ENCODE measurements at places on chromosomes 12 and 14.

- DNase-seq = no peak
These were observed 142.1 kb downstream of the TSPAN9 start for GRCh38 chr12:3219233-3219632.

DNA sequence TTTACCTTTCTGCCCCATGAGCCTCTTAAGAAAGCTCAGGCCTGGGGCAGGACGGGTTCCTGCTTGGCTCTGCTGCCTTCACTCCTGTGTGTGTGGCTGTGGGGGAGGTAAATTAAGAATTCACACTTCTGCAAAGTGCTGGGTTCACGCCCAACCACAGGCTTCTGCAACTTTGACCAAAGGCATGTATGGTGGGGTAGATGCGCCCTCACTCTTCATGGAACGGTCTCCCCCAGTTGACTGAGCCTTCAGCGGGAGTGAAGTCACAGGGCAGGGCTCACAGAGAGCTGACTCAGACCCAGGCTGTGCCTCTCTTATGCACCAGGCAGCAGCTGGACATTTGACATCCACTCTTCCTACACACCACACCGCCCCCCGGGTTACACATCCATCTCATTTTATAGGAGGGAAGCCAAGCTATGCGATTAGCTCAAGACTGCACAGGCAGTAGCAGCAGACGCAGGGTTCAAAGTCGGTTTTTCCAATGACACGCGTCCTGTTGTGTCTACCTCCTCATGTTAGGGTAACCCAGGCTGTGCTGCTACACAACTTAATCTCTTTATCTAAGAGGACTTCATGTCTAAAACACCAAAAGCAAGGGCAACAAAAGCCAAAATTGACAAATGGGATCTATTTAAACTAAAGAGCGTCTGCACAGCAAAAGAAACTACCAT lies 15.4 kb upstream of the BCL11B start:
- DNase-seq = no peak

- DNase-seq = peak; percentile 5
These were observed 381.5 kb downstream of the ALG10 start for GRCh38 chr12:34403706-34404376.

GRCh38 chr14:23525611-23526010 lies 26.0 kb downstream of the ZFHX2 start:
- no peak for DNase-seq

- no peak for DNase-seq
These were observed 25.1 kb upstream of the CDK17 start for GRCh38 chr12:96425321-96425720.

GRCh38 chr14:103122947-103123633 lies at the start of gene TNFAIP2:
TNFAIP2 (plus strand) TSS chr14:103123461; CDS start chr14:103126458, 2,997 bp downstream.
- peak; percentile 54 for DNase-seq

- no peak for DNase-seq
These were observed 248.7 kb upstream of the PELI2 start for GRCh38 chr14:55869397-55870049.

GRCh38 chr14:51251486-51251885 lies 11.4 kb downstream of the TMX1 start:
- DNase-seq = no peak

DNA sequence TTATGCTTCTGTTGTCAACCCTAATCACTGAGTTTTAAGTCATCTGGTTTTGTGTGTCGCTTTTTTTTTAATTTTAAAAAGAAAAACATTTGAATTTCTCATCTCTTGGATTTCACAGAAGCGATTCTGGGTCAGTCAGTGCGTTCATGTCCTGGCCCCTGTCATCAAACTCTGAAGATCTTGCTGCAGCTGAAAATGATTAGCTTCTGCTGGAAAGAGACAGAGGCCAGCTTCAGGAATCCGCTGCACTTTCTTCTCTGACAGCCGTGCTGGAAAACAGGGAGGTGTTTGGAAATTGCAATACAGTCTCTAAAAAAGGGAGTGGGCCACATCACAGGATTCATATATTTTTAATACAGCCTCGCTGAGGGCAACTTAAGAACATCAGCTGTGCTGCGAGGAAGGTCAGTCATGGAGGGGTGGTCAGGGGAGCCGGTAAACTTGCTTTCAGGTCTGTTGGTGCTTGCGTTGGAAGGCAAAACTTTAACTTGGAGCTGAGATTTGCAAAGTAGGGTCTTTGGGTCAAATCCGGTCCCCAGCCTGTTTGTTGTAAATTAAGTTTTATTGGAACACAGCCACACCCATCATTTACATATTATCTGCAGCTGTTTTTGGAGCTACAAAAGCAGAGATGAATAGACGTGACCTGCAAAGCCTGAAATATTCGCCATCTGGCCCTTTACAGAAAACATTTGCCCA lies 190.8 kb downstream of the AACS start:
- DNase-seq = no peak

- DNase-seq = peak; percentile 67
These were observed 103.4 kb upstream of the MAP1LC3B2 start for GRCh38 chr12:116455540-116456329.

DNA sequence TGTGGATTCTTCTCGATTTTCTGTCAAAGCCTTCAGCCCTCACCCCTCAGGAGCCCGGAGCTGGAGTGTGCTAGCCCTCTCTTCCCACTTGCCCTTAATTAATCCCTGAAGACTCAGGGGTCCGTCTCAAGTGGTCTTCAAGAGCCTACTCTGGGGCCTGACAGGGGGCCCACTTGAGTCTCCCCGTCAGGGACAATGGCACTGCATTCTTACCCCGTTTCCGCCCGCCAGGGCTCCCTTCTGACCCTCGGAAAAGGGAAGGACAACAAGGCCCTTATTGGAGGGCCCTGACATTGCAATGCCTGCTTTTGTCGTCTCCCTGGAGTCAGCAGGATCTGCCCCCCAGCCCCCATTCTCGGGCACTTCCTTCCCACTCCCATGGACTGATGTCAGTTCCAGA lies 34.4 kb downstream of the TBX3 start:
- DNase-seq = no peak

DNA sequence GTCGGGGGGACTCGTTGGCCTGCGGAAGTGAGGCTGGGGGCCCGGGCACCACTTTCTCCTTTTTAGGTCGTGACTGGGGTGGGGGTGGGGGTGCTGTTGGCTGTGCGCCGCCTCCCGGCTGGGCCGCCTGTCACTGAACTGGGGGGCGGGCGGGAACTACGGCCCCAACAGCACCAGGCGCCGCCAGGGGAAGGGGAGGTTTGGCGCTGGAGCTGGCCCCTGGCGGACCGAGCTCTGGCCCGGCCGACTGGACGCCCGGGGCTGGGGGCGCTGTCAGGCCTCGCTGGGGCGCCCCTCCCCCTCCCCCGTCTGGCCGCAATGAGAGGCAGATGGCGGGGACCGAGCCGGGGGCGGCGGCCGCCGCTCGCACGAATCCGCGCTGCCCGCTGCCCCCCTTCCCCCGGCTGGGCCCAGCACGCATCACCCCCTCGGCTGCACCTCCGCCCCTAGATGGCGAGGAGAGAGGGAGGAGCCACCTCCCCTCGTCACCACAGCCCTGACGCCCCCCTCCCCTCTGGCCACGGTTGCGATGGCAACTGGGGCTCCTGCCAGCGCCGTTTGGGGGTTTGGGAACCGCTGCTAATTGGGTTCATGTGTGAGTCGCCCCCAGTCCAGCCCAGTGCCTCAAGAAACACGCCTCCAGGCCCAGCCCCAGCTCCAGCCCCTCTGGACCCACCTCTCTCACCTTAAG lies 723 bp downstream of the NFATC4 start:
- peak; percentile 19 for DNase-seq

DNA sequence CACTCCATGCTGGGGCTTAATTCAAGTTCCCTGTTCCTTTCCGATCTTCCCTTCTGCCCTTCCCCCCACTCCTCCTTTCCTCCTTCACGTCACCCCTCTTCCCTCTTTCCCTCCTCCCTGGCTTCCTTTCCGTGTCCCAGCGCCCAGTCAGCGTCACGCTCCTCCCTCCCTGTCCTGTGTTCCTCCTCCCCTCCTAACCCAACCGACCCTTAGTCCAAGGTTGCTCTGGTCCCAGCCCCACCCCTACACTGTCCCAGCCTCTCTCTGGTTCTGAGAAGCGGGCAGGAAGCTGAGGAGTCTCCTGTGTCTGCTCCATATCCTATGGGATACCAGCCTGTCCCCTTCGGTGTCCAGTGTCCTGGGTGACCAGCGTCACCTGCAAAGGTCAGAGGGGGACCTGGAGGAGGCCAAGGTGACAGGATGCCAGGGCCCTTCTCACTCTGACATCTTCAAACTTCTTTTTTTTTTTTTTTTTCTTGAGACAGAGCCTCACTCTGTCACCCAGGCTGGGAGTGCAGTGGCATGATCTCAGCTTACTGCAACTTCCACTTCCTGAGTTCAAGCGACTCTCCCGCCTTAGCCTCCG lies 56.2 kb upstream of the TSPAN9 start:
- DNase-seq = no peak

- DNase-seq = no peak
These were observed 214.1 kb downstream of the FBXL14 start for GRCh38 chr12:1380171-1380851.

GRCh38 chr14:64906022-64906421 lies 8.2 kb upstream of the CHURC1 start:
- no peak for DNase-seq

GRCh38 chr12:46580445-46580844 lies 207.9 kb upstream of the SLC38A2 start:
- no peak for DNase-seq

DNA sequence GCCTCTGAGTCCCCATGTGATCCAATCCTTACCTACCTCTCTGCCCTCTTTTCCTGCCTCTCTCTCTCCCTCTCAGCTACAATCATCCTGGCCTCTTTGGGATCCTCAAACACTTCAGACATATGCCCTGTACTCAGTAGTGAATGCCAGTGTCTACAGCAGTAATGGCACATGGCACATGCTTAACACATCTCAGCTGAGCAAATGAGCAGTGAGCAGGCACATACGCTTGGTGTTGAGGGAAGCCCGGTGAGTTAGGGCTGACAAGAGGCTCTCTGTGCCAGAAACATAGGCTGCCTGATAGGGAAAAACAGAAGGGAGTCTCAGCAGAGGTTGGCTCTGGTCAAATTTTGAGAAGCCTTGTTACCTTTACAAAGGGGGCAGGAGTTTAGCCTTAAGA lies 409.1 kb downstream of the TMEM132D start:
- no peak for DNase-seq

- DNase-seq = no peak
These were observed 27.1 kb downstream of the BMAL2 start for GRCh38 chr12:27359578-27360340.

DNA sequence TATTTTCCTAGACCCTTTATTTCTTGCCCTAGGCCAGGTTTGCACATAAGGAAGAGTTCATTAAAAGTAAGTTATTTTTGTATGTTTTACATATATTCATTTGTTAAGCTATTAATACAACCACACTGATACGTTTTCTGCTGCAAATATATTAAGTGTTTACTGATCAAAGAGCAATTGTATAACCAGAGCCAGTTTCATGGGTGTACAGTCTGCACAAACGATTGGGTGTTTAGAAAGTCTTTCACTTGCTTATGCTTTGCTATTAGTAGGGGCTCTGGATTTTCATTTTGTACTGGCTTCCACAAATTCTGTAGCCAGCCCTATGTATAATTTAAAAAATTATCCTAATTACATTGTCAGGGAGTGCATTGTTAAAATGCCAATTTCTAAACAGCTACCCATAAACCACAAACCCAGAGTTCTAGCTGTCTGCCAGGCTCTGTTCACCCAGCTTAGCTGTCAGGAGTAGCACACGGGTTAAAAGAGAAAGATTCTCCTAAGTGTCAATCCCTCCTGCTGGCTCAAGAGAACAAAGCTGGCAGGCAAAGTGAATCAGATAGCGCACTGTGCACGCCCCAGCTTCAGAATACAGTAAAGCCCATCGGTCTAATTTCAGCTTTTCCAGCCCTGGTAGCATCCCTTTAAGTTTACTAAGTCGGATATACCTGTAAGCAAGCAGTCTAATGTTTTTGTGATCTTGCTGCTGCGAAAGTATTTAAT lies 151.0 kb upstream of the LMO3 start:
- DNase-seq = no peak

DNA sequence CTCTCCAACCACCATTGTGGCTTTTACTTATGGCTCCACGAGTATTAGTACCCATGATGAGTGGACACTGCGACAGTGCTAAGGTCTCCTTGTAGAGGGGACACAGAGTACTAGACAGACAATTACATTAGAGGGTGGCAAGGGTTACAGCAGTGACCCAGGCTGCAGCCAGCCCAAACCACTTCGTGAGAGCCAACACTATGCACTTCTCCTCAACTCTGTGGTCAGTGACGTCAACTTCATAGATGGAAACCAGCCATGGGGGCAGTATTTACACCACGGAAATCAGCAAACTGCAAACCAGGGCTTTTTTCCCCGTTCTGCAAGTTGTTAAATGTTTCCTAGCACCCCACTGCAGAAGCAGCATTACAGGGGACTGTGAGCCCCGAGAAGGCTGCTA lies 61.6 kb upstream of the ZFP36L1 start:
- DNase-seq = no peak

- no peak for DNase-seq
These were observed 834.7 kb downstream of the FLRT2 start for GRCh38 chr14:86364634-86365033.

GRCh38 chr14:92770484-92770883 lies 22.1 kb upstream of the LGMN start:
- DNase-seq = no peak

DNA sequence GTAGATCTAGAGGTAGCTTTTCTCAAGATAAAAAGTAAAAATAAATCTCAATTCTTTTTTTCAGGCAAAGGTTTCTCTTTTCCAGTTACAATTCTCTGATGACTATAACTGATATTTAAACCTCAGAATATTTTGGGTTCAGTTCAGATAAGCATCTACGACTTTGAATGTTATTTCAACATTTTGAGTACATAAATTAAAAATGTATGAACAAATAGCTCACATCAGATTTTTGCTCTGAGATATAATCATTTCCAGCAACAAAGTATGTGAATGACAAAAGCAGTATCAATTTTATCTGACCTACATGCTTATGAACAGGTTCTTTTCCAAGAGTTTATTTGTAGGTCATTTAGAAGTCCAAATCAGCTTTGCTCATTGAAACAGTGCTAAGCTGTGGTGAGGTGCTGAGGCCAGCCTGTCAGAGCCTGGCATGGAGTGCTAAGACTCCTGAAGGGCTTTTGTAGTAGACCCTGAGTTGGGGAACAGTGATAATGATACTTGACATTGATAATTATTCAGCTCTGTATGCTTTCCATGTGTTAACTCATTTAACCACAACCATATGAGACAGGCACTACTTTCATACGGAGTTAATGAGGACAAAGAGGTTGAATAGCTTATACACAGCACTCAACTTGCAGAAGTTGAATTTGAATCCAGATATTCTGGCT lies 205.0 kb upstream of the DCN start:
- no peak for DNase-seq

GRCh38 chr12:1093166-1093751 lies 102.2 kb downstream of the ERC1 start:
- DNase-seq = no peak

- no peak for DNase-seq
These were observed 345.3 kb downstream of the RPL10L start for GRCh38 chr14:46306267-46306666.

DNA sequence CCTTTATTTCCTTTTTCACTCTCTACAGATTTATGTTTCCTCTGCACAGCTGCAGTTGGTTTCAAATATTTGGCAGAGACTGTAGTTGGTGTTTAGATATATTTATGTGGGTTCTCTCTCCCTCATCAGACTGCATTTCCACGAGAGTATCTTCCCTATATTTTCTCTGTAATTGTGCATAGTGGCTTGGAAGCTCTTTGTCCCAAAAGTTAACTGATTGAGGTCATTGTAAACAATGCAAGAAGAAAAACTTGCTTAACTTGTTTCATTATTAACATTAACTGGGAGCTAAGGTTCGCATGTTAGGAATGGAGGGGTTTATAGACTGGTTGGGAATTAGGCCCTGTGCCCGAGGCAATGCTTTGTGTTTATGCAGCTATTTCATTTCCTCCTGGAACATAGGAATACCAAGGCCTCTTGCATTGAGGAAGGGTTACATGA lies 216.9 kb upstream of the HMGA2 start:
- DNase-seq = no peak
